ENCODE measurements at places on chromosomes 13 and 19. TPM values are rescaled to one million over a fixed set of nuclear protein-coding genes. Genes with fewer than 3 reads are reported as not detected.

The PRR22 gene
- total RNA-seq = 0.84 TPM

The PRR19 gene
- total RNA-seq = not detected

The ZNF667 gene
- total RNA-seq = 1.3 TPM

DNA sequence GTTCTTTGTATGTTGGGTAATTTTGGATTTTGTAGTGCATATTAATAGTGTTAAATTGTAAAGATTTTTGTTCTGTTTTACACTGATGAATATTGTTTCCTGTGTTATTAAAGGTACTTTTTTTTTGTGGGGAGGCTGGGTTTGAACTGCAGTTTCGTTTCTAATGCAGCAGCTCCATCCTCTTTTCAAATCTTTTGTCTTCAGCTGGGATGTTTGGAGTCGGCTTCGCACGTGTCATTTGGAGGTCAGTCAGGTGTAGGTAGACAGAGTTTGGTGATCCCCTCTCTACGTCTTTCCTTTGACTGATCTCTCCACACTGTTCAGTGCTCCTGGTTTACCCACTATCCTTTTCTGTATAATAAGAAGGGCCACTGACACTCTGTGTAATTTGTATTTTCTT is 30.3 kb downstream of the TDRD3 start:
- H3K27me3 ChIP-seq = no peaks in the 10 kb centered on the region
- H3K4me3 ChIP-seq = no peak overlapping the region
- DNase-seq = no peak
- H3K36me3 ChIP-seq = no peaks in the 10 kb centered on the region
- H3K27ac ChIP-seq = no peak overlapping the region
- no peaks in the 10 kb centered on the region for H3K4me1 ChIP-seq

DNA sequence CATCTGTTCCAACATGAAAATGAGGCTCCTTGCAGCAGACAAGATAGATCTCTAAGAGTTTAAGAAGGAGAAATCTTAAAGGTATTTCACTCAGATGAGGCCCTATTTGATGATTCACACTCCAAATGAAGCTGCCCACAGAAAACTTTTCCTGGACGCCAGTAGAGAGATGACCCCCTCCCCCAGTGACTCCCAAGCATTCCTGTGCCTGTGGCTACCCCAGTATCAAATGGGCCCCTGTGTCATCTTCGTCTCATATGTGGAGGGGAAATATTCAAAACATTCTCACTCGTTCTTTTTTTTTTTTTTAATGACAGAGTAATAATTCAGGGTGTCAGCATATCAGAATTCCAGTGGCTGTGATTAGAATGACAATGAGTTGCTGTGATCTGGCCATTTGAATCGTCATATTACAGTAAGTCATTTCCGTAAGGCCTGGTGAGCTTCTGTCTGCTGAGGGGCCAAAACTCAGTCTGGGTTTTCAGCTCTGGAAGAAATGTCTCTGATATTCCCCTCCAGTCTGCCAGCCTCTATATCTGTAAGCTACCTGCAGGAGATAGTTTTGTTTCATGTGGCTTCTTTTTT is 194.7 kb downstream of the URI1 start:
- H3K36me3 ChIP-seq = no peaks in the 10 kb centered on the region

DNA sequence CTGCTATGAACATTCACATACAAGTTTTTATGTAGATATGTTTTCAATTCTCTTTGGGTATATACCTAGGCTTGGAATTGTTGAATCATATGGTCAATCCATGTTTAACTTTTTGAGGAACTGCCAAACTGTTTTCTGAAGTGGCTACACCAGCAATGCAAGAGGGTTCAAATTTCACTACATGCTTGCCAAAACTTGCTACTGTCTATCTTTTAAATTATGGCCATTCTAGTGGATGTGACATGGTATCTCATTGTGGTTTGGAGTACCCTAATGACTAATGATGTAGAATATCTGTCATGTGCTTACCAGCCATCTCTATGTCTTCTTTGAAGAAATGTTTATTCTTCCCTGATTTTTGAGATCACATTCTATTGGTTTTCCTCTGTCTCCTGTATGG is 860.3 kb downstream of the DIAPH3 start:
- H3K27ac ChIP-seq = no peak overlapping the region
- no peaks in the 10 kb centered on the region for H3K4me1 ChIP-seq
- H3K36me3 ChIP-seq = no peaks in the 10 kb centered on the region
- H3K27me3 ChIP-seq = no peaks in the 10 kb centered on the region
- H3K4me3 ChIP-seq = no peak overlapping the region
- no peak for DNase-seq

DNA sequence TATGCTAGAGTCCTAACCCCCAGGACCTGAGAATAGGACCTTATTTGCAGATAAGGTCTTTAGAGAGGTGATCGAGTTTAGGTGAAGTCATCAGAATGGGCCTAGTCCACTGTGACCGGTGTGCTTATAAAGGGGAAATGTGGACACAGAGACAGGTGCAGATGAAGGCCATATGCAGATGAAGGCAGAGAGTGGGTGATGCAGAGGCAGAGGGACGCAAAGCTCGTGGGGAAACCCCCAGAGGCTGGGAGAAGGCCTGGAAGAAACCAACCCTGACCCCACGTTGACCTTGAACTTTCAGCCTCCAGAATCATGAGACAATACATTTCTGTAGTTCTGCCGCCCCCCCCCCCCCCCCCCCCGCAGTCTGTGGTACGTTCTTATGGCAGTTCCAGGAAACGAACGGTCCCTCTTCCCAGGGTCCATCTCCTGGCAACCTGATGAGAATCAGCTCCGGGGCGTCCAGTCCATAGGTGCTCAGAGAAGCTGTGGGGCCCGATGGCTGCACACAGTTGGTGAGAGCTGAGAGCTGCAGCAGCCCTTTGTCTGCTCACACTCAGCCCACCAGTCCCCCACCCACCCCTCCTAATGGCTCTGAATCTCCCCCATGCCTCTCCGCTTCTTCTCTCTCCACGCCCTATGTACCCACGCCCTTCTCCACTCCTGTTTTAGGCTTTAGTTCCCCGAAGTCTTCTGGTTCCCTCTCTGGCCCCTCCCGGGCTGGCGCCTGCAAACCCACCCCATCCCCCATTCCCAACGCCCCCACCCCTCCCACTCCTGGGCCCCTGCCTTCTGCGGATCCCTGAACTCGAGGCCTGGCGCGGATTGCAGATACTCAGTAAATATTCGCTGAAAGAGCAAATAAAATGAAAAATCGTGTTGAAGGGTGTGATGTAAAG is 218.3 kb upstream of the MAB21L1 start:
- DNase-seq = no peak
- H3K36me3 ChIP-seq = no peaks in the 10 kb centered on the region
- H3K4me1 ChIP-seq = no peaks in the 10 kb centered on the region
- no peak overlapping the region for H3K4me3 ChIP-seq

The CNFN gene
- not detected for total RNA-seq

The ONECUT3 gene
- not detected for total RNA-seq

DNA sequence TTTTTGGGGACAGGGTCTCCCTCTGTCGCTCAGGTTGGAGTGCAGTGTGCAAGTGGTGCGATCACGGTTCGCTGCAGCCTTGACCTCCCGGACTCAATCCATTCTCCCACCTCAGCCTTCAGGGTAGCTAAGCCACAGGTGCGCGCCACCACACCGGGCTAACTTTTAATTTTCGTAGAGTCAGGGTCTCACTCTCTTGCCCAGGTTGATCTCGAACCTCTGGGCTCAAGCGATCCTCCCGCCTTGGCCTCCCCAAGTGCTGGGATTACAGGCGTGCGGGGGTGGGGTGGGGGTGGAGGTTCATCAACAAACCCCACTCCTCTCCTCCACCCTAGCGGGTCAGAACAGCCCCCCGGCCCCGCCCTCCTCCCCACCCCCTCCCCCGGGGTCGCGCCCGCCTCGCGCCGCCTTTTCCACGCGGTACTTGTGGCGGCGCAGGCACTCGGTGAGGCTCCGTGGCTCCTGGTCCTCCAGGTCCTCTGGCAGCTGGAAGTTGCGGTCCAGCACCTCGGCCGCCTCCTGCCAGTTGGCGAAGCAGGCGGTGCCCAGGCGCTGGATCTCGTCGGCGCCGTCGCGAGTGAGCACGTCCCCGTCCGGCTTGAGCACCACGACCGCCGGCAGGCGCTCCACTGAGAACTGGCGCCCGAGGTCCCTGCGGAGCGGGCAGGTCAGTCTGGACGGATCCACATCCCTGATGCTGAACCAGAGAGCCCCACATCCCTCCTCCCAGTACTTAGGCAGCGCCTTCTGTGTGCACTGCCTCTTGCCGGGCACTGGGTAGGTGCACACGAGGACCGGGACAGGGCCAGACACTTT is 5.2 kb downstream of the NXNL1 start:
- H3K27ac ChIP-seq = no peak overlapping the region
- DNase-seq = no peak
- no peaks in the 10 kb centered on the region for H3K36me3 ChIP-seq
- H3K4me1 ChIP-seq = no peaks in the 10 kb centered on the region

DNA sequence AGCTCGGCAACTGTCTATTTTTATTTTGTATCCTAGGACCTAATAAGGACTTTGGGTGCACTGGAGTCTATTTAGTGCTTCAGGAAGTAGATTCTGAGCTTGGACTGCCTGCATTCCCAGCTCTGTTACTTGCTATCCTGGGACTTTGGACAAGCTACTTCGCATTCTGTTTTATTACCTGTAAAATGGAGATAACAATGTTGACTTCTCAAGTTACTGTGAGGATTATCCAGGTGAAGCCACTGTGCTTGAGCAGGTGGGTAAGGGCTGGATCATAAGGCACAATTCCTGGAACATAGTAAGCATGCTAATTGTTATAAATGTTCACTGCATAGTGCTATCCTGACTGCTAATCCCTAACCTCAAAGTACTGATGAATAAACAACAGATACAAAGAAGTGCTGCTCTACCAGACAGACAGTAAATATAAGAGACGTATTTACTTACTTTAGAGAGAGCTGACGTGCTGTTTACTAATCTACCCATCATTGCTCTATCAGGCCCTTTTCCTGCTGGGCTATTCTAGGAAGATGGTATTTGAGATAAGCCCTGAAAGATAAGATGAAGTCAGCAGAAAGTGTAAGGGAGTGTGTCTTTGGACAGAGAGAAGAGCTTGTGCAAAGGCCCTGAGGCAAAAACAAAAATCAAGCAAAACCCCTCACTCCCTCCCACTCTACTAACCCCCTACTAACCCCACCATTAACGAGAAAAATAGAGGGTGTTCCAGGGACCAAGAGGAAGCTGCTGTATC is 50.8 kb upstream of the FLT1 start:
- no peak overlapping the region for H3K27ac ChIP-seq
- no peak for DNase-seq
- no peaks in the 10 kb centered on the region for H3K36me3 ChIP-seq
- no peak overlapping the region for H3K4me3 ChIP-seq
- no peaks in the 10 kb centered on the region for H3K4me1 ChIP-seq

DNA sequence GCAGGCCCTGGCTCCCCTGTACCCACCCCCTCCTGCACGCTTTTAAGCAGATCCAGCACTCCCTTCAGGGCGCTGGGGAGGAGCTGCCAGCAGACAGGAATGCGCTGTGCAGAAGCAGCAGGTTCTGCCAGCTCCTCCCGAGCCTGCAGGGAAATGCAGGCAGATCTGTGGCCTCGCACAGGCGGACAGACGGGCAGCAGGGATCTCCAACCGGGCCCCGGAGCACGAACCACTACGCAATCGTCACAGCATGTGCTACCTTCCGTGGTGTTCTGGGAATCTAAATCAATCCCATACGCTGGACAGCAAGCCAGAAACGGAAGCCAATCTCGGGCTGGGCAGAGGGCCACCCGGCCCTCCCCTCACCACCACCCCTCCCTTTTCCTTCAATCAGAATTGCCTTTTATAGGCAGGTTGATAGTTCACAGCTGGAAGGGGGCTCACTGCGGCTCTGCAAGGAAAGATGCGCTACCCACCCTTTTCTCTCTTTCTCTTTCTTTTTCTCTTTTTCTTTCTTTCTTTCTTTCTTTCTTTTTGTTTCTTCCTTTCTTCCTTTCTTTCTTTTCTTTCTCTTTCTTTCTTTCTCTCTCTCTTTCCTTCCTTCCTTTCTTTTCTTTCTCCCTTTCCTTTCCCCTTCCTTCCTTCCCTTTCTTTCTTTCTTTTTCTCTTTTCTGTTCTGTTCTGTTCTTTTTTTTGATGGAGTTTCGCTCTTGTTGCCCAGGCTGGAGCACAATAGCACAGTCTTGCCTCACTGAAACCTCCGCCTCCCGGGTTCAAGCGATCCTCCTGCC is 99.9 kb downstream of the GNG7 start:
- peak overlapping the region; percentile 86 for H3K27ac ChIP-seq
- no peak for DNase-seq
- H3K4me1 ChIP-seq = peaks cover 8% of the 10 kb centered on the region
- H3K4me3 ChIP-seq = no peak overlapping the region
- no peaks in the 10 kb centered on the region for H3K27me3 ChIP-seq

GRCh38 chr13:52348983-52349780 is 56.8 kb downstream of the THSD1 start:
- no peak for DNase-seq
- H3K36me3 ChIP-seq = no peaks in the 10 kb centered on the region
- no peak overlapping the region for H3K27ac ChIP-seq

The F7 gene
- 52.5 TPM for total RNA-seq

GRCh38 chr19:54114340-54115108 is 933 bp downstream of the TFPT start:
- H3K27ac ChIP-seq = peak overlapping the region; percentile 4
- H3K4me3 ChIP-seq = peak overlapping the region; percentile 98
- no peak for DNase-seq
- peaks cover 3% of the 10 kb centered on the region for H3K36me3 ChIP-seq
- H3K27me3 ChIP-seq = no peaks in the 10 kb centered on the region
- H3K4me1 ChIP-seq = peaks cover 3% of the 10 kb centered on the region

The OCEL1 gene
- 4.9 TPM for total RNA-seq

The MYO1F gene
- total RNA-seq = 20.4 TPM

The MAP4K1 gene
- total RNA-seq = 2.1 TPM

DNA sequence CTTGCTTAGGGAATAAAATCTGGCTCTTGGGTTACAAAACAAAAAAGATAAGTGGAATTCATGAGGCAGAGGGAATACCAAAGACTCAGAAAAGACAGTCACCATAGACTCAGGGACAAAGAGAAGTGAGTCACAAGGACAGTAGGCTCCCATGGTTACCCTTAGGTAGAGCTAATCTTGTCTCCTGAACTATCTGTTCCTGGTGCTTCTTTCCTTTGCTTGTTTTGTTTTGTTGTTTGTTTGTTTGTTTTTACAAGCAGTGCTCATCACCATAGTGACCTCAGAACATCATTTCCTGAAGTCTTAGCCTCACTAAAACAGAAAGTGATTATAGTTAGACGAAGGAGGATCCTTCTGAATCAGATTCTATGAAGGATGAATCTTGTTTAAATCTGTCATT is 142.3 kb upstream of the SOX21 start:
- no peaks in the 10 kb centered on the region for H3K4me1 ChIP-seq
- H3K27ac ChIP-seq = no peak overlapping the region
- no peaks in the 10 kb centered on the region for H3K27me3 ChIP-seq
- no peak for DNase-seq
- H3K36me3 ChIP-seq = no peaks in the 10 kb centered on the region

The MEDAG gene
- 0.50 TPM for total RNA-seq

Data from liver (tissue), 10 donors.